Hepatic stellate cell (primary cell): ENCODE measurements at places on chromosomes 7 and 10.

DNA sequence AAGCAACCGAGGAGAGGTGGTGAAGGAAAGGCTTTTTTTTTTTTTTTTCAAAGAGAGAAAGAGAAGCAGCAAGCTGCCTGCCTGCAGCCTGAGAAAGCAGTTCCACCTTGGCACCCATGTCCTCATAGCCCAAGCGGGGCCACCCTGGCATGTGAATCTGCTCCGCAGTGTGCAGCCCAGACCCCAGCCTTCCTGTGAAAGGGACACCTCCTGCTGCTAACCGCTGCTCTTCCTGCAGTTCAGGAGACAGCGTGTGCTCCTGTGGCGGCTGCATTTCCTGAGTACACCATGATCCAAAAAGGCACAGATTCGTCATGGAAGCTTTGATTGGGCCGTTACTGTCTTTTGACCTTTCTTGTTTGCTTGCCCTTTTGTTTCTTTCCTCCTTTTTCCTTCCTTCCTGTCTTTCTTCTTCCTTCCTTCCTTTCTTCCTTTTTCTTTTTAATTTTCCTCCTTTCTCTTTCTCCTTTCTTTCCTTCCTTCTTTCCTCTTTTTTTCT, 38.1 kb downstream of the IKZF1 start:
- DNase-seq = no peak

DNA sequence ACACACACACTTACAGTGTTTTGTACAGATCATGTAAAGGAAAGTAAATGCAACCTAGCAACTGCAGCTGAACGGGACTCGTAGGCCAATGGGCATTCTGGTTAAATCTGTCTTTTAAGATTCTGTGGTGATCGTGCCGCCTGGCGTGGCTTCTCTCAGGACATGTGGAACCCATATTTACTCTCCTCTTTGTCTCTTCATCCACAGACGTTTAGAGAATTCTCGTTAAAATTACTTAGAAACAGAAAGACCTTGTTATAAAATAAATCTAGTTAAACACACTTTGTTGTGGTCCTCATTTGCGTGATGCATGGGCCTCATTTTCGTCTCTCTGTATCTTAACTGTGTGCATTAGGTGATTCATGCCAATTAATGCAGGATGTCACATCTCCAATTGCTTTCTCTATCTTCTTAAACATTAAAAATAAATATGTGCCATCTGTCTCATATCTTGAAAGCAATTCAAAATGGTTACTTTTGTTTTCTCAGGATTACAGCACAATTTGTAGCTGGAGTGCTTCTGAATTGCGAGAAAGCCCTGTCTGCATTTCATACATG, 11.5 kb downstream of the KLF6 start:
- no peak for DNase-seq

DNA sequence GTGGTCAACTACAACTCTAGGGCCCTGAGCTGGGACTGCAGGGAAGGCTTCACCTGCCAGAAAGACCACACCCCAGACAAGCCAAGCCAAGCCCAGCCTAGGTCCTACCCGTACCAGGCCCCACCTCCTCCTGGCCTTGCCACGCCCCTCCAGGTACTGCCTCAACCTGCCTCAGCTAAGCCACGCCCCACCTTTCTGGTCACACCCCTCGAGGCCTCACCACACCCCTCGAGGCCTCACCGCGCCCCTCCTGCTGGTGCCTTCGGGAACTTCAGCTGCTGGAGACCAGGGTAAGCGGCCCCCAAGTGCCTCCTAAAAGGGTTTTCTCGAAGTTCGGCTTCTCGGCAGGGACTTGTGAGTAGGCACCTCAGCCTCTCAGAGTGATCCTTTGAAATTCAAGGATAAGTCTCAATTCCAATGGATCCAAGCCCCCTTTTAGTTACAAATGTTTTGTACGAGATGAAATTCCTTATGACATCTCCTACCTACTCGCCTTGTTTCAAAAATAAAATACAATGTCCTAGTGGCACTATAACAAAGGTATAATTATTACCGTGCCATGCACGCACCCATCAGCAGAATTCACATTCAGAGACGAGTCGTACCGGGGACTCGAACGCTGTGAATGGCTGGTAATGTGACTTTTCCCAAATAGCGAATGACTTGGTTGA, 171.2 kb downstream of the ARHGAP21 start:
- DNase-seq = no peak

- no peak for DNase-seq
Observed at GRCh38 chr10:130300608-130301020, 164.4 kb downstream of the GLRX3 start.

- no peak for DNase-seq
Observed at GRCh38 chr7:30934225-30934624, 22.6 kb downstream of the AQP1 start.

DNA sequence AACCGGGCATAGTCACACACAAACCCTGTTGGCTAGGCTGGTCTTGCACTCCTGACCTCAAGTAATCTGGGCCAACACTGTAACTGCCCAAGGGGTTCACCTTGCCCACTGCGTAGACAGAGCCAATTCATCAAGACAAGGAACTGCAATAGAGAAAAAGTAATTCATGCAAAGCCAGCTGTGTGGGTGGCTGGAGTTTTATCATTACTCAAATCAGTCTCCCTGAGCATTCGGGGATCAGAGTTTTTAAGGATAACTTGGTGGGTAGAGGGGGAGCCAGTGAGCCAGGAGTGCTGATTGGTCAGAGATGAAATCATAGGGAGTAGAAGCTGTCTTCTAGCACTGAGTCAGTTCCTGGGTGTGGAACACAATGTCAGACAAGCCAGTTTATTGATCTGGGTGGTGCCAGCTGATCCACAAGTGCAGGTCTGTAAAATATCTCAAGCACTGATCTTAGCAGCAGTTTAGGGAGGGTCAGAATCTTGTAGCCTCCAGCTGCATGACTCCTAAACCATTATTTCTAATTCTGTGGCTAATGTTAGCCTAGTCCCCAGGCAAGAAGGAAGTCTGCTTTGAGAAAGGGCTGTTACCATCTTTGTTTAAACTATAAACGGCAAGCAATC, 15.6 kb upstream of the FXYD4 start:
- DNase-seq = no peak

DNA sequence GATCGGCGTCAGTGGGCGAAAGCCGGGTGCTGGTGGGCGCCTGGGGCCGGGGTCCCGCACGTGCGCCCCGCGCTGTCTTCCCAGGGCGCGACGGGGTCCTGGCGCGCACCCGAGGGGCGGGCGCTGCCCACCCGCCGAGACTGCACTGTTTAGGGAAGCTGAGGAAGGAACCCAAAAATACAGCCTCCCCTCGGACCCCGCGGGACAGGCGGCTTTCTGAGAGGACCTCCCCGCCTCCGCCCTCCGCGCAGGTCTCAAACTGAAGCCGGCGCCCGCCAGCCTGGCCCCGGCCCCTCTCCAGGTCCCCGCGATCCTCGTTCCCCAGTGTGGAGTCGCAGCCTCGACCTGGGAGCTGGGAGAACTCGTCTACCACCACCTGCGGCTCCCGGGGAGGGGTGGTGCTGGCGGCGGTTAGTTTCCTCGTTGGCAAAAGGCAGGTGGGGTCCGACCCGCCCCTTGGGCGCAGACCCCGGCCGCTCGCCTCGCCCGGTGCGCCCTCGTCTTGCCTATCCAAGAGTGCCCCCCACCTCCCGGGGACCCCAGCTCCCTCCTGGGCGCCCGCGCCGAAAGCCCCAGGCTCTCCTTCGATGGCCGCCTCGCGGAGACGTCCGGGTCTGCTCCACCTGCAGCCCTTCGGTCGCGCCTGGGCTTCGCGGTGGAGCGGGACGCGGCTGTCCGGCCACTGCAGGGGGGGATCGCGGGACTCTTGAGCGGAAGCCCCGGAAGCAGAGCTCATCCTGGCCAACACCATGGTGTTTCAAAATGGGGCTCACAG, 1.1 kb downstream of the EGFR start:
- peak; percentile 43 for DNase-seq

- no peak for DNase-seq
Observed at GRCh38 chr10:2619916-2620315, 447.4 kb upstream of the PFKP start.

DNA sequence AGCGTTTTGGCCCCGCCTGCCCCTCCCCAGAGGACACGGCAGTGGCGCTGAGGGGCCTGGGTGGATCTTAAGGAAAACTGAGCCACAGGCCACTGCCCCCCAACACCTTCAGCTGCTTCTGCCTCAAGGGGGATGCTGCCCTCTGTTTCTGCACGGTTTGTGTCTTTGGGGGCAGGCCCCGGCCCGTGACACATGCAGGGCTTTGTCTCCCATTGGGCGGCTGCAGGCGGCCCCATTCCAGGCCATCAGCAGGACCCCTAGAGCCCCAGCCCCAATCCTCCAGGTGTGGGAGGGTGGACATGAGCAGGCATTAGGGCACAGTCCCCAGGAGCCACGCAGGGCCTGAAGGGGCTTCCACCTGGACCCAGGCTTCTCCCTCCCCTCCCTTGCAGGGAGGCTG, 25.3 kb upstream of the PPP2R2D start:
- no peak for DNase-seq

- peak; percentile 59 for DNase-seq
Observed at GRCh38 chr10:19638182-19638895, 177.9 kb upstream of the PLXDC2 start.
